ENCODE measurements at places on chromosomes 5 and 9.
A peak's percentile ranks its signal among the peaks of the same experiment; 100 is the strongest.

DNA sequence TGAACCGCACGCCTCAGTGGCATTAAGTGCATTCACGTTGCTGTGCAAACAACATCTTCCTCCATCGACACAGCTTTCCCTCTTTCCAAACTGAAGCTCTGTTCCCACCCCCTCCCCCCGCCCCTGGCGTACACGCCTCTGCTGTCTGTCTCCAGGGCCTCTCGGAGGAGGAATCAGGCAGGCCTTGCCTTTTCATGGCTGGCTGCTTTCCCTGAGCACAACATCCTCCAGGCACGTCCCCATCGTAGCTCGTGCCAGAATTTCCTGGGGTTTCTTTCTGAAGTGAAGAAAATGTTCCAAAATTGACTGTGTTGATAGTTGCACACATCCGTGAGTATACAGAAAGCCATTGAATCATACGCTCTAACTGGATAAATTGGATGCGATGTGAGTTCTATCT is 22.3 kb upstream of the TMEM250 start:
- DNase-seq: no peak

- DNase-seq: no peak
These were observed 64.0 kb upstream of the PPP1R26 start for GRCh38 chr9:135415586-135415985.

DNA sequence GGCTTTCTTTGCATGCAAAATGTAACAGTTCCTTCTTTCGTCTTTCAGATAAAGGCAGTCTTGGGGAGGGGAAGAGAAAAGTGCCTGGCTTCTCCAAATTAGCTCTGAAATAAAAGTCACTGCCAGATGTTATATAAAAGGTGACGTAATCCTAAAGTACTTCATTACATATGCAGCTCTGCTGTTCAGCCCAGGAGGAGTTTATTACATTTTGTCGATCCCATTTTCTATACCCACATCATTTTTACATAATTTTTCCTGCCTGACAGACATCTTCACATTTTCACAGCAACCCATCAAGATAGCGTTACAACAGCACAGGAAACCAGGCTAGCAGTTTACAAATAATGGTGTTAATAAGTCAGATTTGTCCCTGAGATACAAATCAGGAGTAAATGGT is 86.7 kb upstream of the SLC30A5 start:
- no peak for DNase-seq

- no peak for DNase-seq
These were observed 241.6 kb downstream of the FBXL7 start for GRCh38 chr5:15741591-15741990.

GRCh38 chr5:153678617-153679329 is 188.3 kb downstream of the GRIA1 start:
- no peak for DNase-seq

GRCh38 chr5:142110046-142110531 is 1.5 kb downstream of the NDFIP1 start:
- peak; percentile 40 for DNase-seq

DNA sequence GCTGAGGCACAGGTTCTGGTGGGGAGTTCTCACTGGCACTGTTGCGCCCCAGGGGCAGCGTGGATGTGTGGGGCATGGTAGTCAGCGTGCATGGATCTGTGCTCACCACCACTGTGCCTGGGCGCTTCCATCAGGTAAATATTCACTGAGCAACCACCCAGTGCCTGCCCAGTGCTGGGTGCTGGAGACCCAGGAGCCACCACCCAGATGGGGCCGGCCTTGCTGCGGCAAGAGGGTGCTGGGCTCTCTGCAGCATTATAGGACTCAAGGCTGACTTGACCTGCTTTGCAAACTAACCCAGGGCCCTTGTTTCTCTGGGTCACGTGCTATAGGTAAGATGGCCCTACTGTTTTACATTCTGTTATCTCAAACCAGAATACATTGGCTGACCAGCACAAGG is 60.5 kb downstream of the DAP start:
- no peak for DNase-seq

DNA sequence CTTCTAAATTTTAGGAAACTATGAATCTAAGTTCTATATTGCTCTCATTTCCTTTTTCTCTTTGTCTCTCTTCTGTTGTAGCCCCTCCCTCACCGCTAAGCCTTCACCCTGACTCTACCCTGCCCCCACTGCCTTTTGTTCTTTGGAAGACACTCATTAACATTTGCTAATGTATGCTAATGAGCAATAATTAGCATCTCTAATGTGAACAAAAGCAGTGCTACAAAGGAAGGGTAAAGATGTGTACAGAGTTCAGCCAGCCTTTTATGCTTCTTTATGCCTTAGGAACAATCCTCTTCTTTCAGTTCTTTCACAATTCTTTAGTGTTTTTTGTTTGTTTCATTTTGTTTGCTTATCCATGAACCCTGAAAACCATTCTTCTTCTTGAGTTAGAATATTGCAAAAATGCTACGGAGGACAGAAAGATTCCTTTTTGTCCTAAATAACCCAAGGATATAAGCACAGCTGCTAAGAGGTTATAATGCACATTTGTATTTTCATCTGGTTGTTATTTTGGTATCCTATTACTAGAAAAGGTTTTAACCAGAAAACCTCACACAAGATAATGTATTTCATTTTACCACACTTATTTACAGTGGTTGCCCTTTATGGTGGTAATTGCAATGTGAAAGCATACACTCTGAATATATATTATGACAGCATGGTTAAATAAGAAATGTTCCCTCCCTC is 159.3 kb downstream of the TMC1 start:
- peak; percentile 90 for DNase-seq

- DNase-seq: no peak
These were observed 7.5 kb downstream of the LHX6 start for GRCh38 chr9:122221183-122221811.

- DNase-seq: no peak
These were observed 187.7 kb downstream of the CACNA1B start for GRCh38 chr9:138065287-138065686.

- no peak for DNase-seq
These were observed 67.9 kb downstream of the ADAMTS6 start for GRCh38 chr5:65413822-65414221.

DNA sequence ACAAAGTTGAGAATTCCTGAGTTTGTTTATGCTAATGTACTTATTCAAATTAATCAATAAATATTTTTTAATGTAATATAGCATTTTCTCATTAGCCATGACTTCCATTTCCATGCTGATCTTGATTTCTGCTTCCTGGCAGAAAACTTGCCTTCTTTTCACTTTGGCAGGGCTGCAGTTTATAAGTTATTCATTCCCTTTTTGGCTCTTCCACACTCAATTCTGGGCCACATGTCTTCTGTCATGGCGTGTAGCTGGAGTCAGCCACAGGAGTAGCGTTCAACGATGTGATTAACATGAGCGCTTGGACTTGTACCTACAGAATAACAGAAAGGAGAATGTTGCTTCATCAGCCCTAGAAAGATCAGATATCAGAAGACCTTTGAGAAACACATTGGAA is 172.9 kb downstream of the CFAP90 start:
- no peak for DNase-seq

DNA sequence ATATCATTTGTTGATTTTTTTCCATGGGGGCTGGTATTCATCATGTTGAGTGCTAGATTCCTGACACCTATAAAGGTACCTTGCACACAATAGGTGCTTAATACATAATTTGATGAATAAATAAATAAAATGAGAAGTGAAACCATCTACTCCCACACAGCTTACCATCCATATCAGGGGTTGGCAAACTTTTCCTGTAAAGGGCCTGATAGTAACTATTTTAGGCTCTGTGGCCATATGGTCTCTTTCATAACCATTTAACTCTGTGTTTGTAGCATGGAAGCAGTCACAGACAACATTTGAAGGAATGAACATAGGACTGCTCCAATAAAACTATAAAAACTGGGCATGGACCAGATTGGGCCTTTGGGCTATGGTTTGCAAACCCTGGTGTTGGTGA is 100.3 kb downstream of the GCNT1 start:
- no peak for DNase-seq

GRCh38 chr9:80968611-80969010 is 720.7 kb downstream of the TLE1 start:
- DNase-seq: peak; percentile 21

- DNase-seq: no peak
These were observed 439.3 kb upstream of the CTNND2 start for GRCh38 chr5:12343558-12343957.

DNA sequence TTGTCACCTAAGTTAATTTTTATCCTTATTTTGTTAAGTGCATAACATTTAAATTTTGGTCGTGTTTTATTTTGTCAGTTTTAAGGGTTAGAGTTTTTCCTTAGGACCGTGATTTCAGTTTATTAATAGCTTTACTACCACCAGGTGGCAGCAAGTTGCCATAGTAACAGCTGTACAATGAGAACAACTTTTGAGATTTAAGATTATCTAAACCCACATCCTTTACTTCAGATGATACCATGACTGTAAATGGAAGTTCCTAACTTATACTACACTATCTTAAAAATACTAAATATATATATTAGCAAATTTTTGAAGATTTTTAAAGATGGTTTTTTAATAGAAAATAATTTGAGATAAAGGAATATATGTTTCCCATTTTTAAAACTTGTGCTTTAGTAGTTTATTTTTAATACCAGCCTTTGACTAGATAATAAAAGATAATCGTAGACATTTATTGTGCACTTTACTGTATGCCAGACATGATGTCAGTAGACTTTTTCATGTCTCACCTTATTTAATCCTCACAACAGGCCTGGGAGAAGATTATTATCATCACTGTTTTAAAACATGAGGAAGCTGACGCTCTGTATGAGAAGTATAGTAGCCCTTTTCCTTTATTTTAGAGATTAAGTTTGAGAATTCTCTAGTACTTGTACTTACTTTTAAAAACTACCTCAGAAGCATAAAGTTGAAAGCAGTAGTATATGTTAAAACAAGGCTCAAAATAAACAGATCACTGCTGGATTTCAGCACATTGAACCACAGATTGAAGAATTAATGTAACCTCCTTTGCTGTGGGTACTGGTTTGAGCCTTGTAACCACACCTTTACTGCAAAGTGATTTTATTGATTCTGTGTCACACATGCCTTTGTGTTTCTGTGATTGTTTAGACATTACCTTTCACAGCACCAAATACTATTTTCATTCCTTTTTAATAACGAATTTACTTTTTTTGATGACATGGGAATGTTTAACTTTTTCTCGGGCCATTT is 27.5 kb downstream of the SREK1 start:
- peak; percentile 49 for DNase-seq

- no peak for DNase-seq
These were observed 28.6 kb upstream of the CDKN2AIPNL start for GRCh38 chr5:134440201-134440755.

- DNase-seq: no peak
These were observed 265.3 kb downstream of the MLLT3 start for GRCh38 chr9:20357037-20357432.

DNA sequence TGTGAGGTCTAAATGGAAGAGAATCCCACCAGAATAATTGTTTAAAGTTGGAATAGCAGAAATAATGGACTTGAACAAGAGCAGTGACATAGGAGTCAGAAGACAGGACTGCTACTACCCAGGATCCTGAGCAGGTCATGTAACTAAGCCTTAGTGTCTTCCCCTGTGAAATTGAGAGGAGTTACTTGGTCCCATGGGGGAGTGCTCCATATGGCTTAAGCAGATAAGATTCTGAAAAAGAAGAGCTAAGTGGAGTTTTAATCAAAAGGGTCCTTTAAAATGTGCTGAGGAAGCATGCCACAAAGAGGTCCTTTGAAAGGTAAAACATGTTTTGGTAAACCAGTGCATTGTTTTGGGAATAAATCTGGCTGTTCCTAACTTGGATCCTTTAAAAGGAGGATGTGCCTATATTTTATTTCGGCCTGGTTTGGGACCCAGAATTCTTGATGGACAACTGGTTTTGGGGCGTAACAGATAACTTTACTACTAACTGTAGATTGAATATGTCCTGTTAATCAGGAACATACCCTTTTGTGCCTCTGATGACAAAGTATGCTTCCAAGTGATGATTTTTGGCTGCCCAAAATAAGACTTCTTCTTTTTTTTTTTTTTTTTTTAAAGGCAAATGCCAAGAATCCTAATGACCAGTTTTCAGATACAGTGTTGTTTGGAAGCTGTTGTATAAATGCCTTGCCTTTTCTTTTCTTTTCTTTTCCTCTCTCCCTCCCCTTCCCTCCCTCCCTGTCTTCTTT is 5.7 kb downstream of the RCL1 start:
- no peak for DNase-seq

DNA sequence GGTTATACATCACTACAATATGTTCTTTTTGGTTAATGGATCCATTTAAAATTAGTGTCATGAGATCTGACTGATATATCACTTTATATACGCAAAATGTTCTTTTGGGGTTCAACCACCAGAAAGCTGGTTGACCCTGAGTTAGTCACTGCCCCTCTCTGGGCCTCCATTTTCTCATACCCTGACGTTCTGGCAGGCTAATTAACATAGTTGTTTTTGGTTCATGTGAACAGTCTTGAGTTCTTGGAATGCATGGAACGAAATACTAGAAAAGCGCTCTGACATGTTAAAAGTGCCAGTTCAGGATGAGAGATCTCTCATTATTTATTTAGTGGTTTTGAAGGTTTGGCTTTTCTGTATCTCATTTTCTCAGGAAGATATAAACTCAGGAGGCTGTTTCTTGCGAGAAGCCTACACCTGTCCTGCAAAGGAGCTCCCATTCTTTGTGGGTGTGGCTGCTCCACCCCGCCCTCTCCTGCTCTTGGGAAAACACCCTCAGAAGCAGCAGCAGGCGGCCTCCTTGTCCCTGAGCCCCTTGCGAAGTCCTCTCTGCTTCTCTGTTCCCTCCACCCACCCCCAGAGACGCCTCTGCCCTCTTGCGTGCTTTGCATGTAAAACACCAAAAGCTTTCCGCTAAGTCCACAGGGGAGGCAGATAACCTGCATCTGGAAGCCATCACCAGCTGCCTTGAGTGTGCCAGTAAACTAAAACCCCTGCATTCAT is 302.4 kb upstream of the PANK3 start:
- no peak for DNase-seq

DNA sequence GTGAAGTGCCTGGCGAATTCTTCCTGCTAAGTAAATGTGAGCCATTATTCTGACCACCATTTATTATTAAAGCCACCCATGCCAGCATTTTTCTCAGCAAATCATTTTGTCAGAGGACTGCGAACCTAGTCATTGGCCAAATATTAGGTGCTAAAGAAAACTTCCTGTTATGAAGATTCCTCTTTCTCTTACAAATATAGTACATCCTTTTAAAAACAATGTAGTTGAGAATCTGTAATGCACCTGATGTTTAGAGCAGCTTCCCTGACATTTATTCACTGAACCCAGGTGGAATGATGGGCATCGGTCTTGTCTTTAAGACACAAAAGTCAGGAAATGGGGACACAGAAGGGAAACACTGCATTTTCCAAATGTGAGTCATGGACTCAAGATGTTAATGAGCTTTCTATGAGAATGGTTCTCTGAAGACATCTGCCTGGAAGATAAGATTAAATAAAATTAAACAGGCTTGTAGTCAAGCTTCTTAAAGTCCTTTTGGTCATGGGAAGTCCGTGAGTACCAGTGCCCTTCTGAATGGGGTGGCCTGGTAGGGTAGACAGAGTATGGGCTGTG is 290.6 kb downstream of the FBXL7 start:
- DNase-seq: no peak
